ENCODE measurements at places on chromosomes 5 and 9. TPM values are rescaled to one million over a fixed set of nuclear protein-coding genes. Genes with fewer than 3 reads are reported as not detected.

Gene SPATA24
- 3.5 TPM for total RNA-seq

Gene ANKRD31
- total RNA-seq: under 0.01 TPM

Gene SNX24
- 21.2 TPM for total RNA-seq

Gene CAMK4
- 7.3 TPM for total RNA-seq

Gene TERT
- total RNA-seq: not detected

Gene NR4A3
- 1.3 TPM for total RNA-seq

Gene IFT74
- 12.0 TPM for total RNA-seq

Gene ACTBL2
- total RNA-seq: under 0.01 TPM

Gene ADAMTS19
- total RNA-seq: 0.39 TPM

Gene HRH2
- total RNA-seq: not detected

Gene COL5A1
- 383 TPM for total RNA-seq

Gene SPINK13
- total RNA-seq: not detected

Gene NIM1K
- total RNA-seq: 0.96 TPM

Gene FGD3
- total RNA-seq: not detected

Gene PPIC
- 36.8 TPM for total RNA-seq

Gene KLF9
- 43.1 TPM for total RNA-seq

Gene YTHDC2
- total RNA-seq: 6.5 TPM

Gene TRAF1
- 0.64 TPM for total RNA-seq

Gene TPM2
- total RNA-seq: 464 TPM

Gene OR1J2
- total RNA-seq: not detected

Gene CA9
- total RNA-seq: 6.7 TPM

Gene ADCY2
- total RNA-seq: under 0.01 TPM

Gene PSD2
- not detected for total RNA-seq

Gene AHRR
- total RNA-seq: 47.7 TPM

Gene ZNF366
- total RNA-seq: under 0.01 TPM

Gene FAM169A
- under 0.01 TPM for total RNA-seq

Gene PCDHGA10
- 11.8 TPM for total RNA-seq

Gene PPP2CA
- 58.6 TPM for total RNA-seq

Gene GPX8
- 119 TPM for total RNA-seq

Gene PPP3R2
- not detected for total RNA-seq

Gene GABRA6
- total RNA-seq: not detected

Gene PTGES
- total RNA-seq: 47.7 TPM

Gene KIAA0825
- 2.2 TPM for total RNA-seq

Gene CDH9
- 0.13 TPM for total RNA-seq

Gene UNC13B
- 8.0 TPM for total RNA-seq

Gene SPATA31C1
- not detected for total RNA-seq

Gene IZUMO3
- not detected for total RNA-seq

Gene BAAT
- 0.13 TPM for total RNA-seq

Gene TEX48
- not detected for total RNA-seq

Gene CCDC112
- total RNA-seq: 5.0 TPM

Gene GABBR2
- total RNA-seq: 7.4 TPM

Gene CCL19
- not detected for total RNA-seq

Gene NUDT12
- total RNA-seq: 12.8 TPM

Gene HMGXB3
- total RNA-seq: 24.6 TPM

Gene ANKRD55
- 0.40 TPM for total RNA-seq

Gene POU5F2
- 0.13 TPM for total RNA-seq

Gene OR13C9
- total RNA-seq: not detected
